ENCODE measurements at places on chromosomes 13 and 19. TPM values are rescaled to one million over a fixed set of nuclear protein-coding genes. Genes with fewer than 3 reads are reported as not detected.

DNA sequence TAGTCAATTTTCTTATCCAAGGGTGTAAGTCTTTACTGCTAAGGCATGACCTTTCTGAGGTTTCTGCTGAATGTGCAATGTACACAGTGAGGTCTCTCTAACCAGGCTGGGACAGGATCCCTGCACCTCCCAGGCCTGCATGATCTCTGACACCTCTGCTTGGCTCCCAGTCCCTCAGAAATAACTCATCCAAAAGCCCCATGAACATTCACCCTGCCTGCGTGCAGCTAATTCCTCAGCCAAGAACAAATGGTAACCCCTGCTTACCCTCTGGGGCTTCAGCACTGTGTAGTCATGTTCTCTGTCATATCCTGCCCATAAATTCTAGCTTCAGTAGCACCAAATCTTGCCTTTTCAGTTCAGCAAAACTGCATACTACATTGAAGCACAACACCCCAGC lies 1146.3 kb upstream of the MIR17HG start:
- DNase-seq: no peak

- no peak for DNase-seq
Observed at GRCh38 chr19:1128106-1128505, 24.3 kb downstream of the GPX4 start.

DNA sequence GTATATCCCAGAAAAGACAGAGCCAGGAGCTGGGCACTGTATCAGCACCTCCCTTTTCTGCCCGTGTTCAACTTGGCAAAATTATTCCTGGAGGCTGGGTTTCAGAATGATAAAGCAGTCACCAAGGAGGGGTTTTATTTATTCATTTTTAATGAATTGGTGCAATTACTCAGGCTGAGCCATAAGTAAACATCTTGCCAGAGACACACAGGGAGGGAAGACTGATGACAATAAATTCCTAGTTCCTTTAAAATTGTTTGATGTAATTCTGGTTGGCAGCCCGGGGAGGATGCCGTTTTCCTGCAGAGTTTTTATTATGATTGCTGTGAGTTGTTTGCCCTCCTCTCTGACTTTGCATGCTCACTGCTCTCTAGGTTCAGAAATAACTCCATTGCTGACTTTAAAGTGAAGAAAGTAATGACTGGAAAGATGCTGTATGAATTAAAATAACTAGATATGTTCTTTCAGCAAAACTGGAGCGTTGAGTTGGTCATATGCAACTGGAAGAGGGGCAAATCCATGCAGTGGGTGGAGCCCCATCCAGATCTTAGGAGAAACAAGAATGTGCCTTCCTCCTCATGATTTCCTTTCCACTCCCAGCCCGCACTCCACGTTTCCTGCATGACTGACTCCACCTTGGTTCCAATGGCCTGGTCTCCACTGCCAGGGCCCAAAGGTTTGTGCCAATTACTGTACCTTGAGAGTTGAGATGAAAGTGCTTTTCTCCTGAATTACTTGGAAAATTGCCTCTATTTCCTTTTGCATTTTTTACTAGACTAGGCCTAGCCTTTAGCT lies 182.1 kb downstream of the RFC3 start:
- no peak for DNase-seq

GRCh38 chr13:102235689-102236088 lies 166.2 kb downstream of the FGF14 start:
- DNase-seq: no peak

DNA sequence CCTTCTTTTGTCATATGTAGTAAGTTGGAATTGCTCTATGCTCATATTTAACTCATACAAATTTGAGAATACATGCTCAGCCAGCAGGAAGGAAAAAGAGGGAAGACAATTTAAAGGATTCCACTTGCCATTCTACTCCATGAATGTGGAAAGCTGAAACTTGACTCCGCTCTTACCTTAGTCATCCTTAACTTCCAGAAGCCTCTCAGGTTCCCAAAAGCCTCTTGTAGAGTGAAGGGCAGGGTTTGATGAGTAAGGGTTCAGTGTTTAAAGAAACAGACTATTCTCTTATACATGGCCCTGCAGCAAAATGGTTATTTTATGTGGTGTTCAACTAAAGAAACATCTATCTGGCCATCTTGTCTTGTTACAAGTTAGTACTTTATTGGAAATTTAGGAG lies 27.1 kb downstream of the FAM124A start:
- DNase-seq: no peak

DNA sequence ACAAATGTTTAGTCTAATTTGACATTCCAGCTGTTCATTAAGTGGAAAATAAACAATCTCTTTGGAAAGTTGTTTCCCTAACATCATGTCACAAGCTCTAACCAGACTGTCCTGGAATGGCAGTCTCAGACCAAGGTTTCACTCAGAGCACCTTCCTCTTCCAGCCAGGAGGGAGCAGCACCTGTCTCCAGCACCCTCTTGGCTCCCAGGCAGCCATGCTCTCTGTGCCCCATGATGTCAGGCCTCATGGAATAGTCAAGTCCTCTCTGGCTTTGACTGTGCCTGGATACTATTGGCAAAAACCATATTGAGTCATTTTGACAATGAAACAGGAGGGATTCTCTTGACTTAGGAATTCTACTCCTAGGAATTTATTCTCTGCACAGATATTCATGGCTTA lies 171.4 kb downstream of the OXGR1 start:
- no peak for DNase-seq

DNA sequence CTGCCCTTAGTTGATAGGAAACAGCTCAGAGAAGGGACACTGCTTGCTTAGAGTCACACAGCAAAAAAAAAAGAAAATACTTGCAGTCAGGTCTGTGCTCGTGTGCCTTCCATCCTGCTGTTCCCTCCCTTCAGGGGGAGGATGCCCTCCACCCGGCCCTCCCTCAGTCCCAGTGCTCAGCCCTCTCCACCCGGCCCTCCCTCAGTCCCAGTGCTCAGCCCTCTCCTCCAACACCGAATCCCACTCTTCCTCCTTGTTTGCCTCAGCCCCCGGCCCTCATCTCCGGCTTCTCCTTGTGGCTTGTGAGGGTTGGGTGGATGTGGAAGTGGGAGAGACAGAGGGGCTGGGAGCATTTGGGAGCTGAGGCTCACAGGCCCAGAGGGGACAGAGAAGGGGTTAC lies 5.8 kb downstream of the TFPT start:
- no peak for DNase-seq

- DNase-seq: no peak
Observed at GRCh38 chr13:30045916-30046704, 195.7 kb upstream of the UBL3 start.

DNA sequence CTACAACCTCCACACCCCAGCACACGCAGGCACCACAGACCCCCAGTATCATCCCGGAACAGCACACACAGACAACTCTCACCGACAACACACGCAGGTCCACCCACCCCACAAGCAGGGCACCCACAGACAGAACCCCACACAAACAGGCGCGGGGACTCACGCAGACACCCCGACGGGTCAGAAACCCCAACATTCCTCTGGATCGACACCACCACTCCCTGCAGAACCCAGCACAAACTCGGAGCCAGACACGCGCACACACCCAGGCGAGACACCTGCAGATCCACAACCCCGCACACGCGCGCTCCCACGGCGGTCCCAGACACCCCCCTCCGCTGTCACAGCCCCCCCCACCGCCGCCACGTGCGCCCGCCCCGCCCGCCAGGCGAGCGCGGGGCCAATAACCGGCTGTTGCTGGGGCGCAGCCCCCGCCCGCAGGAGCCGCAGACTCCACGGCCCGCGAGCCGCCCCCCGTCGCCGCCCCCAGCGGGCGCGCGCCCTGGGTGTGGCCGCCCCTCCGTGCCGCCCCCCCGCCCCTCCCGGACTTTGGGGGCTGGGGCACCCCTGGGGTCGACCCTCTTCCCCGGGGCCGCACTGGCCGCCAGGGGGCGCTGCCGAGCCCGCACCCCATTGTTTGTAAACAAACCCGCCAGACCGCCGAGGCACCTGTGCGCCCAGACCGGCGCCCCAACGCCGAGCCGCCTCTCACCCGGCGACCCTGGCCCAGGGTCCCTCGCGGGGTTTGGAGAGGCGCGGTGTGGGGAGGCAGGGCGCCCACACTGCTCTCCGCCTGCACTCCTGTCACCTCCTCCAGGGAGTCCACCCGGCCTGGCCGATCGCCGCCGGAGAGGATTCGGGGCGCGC lies 712 bp downstream of the BBC3 start:
- no peak for DNase-seq

The GPR18 gene
- total RNA-seq: not detected

The NOVA2 gene
- under 0.01 TPM for total RNA-seq
